Stimulated activated CD4-positive, alpha-beta T cell treated with anti-CD3 and anti-CD28 coated beads, Interleukin-1b, Interleukin-23, amount 100 ng/mL, for 1 hour (primary cell): ENCODE measurements at places on chromosomes 7 and 10.

DNA sequence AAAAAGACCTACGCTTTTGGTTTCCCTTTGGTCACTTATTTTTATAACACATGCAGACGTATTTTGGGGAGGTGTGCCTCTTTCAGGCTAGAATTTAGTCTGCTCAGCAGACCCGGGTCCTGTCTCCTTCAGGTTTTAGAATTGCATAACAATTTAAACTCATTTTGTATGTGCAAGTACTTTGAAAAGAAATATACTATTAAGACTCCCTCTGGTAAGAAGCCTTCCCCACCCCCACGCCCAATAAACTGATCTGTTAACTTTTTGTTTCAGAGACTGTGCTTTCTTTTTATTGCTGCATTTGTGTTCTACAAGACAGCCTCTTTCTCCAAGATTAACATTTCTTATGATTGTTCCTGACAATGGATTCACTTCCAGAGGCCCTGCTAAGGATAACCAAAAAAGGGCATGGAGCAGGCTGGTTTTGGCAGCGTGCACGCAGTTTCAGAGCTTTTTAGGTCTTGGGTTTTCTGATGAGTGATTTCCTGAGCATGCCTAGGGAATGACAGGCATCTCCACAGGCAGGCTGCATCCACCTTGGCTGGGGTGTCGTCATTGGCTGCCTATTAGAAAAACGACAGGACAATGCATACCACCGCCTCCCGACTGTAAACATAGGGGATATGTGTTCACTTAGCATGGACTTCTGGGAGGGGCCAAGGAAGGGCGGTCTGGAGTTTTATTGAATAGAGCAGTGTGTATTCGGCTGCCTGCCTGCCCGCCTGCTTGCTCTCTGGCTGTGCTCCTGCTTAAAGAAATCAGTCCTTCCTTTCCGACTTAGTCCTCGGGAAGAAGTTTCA lies at the start of gene CALD1:
TSS of gene CALD1 (plus strand) at position 694 of the 800 bp plus-strand sequence. CDS start 88,100 bp downstream, outside the sequence.
- DNase-seq: no peak

DNA sequence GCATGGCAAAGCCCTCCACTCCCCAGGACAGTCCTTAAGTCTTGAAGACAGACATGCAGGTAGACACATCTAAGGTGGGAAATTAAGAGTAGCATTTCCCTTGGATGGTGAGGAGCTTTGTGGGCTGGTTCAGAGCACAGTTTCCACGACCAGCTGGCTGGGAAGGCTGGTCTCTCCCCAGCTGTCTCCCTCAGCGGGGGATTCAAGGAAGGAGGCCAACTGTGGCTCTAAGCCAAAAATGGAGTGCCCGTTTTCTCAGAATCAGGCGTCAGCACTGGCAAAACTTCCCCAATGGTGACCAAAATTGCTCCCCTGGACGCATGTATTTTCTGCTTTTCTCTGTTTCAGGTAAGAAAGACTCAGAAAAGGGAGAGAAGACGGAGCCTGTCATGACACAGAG lies 230.6 kb upstream of the FZD8 start:
- no peak for DNase-seq

- DNase-seq: no peak
Observed at GRCh38 chr10:12500381-12501303, 151.3 kb downstream of the CAMK1D start.

DNA sequence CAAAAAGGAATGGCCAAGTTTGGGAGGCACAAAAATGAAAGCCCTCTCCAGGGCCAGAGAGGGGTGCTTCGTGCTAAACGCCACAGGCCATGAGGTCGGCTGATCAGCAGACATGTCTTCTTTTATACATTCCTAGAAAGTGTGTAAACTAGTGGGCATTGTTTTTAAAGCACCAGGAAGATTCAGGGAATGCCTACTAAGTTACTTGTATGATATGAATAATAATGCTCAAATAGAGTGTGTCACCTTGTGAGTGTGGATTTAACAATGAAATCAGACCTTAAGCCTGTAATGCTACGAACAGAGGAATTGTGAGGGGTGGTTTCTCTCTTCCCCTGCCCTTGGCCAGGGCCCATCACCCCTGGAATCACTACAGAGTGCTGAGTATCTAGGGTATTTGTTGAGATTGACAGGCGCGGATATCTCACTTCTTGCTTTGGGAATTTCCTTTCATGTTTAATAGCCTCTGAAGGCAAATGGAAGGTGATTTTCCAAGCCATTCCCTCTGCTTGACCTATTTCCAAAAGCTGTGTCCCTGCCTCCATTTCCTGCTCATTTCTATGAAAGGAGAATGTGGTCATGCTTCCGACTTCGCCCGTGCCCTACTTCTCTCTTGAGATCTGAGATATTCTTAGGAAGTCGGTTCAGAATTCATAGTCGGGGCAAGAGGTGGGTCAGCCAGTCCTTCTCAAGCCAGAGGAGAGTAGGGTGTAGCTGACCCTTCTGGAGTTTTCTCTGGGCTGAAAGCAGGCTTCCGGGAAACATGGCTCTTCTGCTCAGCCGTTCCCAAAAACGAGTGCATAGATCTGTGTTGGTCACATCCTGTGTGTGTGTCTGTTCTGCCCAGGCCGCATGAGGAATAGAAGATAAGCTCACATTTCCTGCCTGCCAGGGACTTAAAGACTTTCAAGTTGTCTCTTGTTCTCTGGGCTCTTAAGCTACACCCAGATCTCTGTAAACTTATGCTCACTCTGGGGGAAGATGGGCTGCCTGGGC lies 167.8 kb upstream of the ITGB1 start:
- no peak for DNase-seq

DNA sequence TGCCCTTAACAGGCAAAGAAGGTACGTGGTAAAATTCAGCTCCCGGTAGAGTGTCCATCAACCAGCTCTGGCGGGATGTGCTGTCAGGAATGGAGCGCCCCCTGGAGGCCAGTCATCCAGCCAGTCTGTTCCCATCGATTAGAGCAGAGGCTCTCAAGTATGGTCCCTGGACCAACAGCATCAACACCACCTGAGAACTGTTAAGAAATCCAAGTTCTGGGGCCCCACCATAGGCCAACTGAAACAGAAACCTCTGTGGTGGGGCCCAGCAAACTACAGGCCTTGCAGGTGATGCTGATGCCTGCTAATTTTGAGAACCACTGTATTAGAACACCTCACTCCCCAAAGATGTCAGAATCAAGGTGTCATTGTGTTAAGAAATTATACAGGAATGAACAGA lies 109.2 kb downstream of the DPY19L1 start:
- peak; percentile 17 for DNase-seq

GRCh38 chr10:33258967-33259366 lies 75.5 kb downstream of the NRP1 start:
- no peak for DNase-seq

DNA sequence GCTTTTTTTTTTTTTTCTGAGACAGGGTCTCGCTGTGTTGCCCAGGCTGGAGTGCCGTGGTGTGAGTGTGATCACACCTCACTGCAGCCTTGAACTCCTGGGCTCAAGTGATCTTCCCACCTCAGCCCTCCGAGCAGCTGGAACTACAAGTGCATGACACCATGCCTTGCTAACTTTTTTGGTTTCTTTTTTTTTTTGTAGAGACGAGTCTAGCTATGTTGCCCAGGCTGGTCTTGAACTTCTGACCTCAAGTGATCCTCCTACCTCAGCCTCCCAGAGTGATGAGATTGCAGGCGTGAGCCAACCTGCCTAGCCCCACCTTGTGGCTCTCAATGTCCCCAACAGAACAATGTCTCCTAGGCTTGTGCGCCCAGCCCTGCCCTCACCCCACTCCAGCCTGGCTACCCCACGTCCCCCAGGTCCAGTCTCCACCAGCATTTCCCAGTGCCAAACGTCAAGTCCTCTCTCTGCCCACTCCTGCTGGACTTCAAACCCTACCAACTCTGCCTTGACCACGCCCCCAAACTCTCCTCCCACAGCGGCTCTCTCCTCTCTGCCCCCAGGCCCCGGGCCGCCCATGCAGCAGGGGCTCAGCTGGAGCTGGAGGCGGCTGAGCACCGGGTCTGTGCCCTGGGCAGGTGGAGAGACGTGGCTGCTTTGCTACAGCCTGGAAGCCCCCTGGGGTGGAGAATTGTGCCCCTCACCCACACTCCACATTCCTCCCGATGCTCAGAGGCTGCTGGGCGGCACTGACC lies 18.9 kb downstream of the BHLHA15 start:
- DNase-seq: no peak

GRCh38 chr10:48976196-48976595 lies 36.6 kb upstream of the LRRC18 start:
- no peak for DNase-seq

GRCh38 chr10:48444861-48445841 lies 138.7 kb downstream of the MAPK8 start:
- DNase-seq: no peak
